Trophoblast cell (in vitro differentiated cells and primary cell): ENCODE measurements at places on chromosomes 16 and 17.

DNA sequence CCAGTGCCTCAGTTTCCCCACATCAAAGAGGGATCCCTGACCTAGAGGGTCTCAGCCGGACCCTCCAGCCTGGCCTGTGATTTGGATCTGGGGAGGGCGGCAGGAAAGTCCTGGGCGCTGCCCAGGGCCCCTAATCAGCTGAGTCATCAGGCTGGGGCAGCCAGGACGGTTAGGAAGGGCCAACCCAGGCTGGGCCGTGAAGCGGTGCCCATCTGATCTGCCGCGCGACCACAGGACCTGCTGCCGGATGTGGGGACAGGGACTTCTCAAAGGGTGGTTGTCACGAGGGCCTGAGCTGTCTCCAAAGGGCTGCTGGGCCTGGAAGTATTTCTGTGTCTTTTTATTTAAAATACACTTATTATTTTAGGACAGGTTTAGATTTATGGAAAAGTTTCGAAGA is 4.4 kb downstream of the TPSAB1 start:
- no peaks in the 10 kb centered on the region for H3K36me3 ChIP-seq
- no peak overlapping the region for H3K27ac ChIP-seq
- no peaks in the 10 kb centered on the region for H3K27me3 ChIP-seq

GRCh38 chr16:14003074-14003570 is 68.0 kb upstream of the MRTFB start:
- no peak overlapping the region for H3K4me3 ChIP-seq
- peak; percentile 68 for DNase-seq
- H3K4me1 ChIP-seq: peaks cover 17% of the 10 kb centered on the region
- H3K27ac ChIP-seq: no peak overlapping the region
- no peaks in the 10 kb centered on the region for H3K27me3 ChIP-seq

DNA sequence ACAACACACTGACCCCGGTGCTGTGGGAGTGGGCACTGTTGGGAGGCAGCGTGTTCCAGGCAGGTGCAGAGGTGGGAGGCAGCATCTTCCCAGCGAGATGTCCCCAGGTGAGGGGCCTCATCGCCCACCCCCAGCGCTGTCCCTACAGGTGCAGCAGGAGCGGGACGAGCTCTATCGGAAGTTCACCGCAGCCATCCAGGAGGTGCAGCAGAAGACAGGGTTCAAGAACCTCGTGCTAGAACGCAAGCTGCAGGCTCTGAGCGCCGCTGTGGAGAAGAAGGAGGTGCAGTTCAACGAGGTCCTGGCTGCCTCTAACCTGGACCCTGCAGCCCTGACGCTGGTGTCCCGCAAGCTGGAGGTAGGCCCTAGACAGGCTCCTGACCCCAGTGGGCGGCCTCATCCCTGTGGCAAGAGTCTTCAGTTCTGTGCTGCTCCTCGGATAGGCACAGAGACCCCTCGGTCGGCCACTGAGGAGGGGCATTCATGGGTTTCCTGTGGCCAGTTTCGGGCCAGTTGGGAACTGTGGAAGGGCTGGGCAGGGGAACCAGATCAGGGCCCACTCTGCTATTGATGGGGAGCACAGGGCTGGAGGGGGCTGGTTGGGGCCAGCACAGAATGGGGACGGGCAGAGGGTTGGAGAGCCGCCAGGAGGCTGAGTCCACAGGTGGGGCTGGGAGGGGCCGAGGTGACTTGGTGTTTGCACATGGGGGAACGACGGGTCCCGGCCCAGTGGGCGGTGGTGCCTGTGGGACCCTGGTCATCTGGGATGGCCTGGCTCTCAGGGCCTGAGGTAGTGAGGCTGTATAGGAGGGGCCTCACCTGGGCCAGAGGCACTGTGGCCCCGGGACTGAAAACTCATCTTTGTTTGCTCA is 21.1 kb upstream of the DBNDD1 start:
- no peaks in the 10 kb centered on the region for H3K27me3 ChIP-seq
- H3K4me3 ChIP-seq: no peak overlapping the region
- peaks cover 18% of the 10 kb centered on the region for H3K36me3 ChIP-seq

DNA sequence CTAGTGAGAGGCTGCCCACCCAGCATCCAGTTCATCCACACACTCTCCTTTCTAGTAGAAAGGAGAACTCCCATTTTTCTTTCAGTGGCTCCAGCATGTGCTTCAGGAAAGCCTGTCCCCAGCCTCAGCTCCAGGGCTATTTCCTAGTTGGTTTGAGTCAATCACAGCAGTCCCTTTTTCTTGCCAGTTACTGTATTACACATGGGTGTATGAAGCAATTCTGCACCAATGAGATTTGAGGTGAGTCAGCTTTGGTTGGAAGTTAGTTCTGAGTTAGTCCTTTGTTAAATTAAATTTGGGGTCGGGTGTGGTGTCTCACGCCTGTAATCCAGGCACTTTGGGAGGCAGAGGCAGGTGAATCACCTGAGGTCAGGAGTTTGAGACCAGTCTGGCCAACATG is 24.8 kb downstream of the RAD51D start:
- H3K4me1 ChIP-seq: peaks cover 1% of the 10 kb centered on the region
- no peak overlapping the region for H3K27ac ChIP-seq
- peak; percentile 12 for DNase-seq
- H3K36me3 ChIP-seq: no peaks in the 10 kb centered on the region

GRCh38 chr16:57815987-57816745 is 13.9 kb upstream of the KIFC3 start:
- H3K27me3 ChIP-seq: no peaks in the 10 kb centered on the region
- DNase-seq: peak; percentile 100
- H3K4me1 ChIP-seq: peaks cover 29% of the 10 kb centered on the region
- H3K27ac ChIP-seq: peak overlapping the region; percentile 95

DNA sequence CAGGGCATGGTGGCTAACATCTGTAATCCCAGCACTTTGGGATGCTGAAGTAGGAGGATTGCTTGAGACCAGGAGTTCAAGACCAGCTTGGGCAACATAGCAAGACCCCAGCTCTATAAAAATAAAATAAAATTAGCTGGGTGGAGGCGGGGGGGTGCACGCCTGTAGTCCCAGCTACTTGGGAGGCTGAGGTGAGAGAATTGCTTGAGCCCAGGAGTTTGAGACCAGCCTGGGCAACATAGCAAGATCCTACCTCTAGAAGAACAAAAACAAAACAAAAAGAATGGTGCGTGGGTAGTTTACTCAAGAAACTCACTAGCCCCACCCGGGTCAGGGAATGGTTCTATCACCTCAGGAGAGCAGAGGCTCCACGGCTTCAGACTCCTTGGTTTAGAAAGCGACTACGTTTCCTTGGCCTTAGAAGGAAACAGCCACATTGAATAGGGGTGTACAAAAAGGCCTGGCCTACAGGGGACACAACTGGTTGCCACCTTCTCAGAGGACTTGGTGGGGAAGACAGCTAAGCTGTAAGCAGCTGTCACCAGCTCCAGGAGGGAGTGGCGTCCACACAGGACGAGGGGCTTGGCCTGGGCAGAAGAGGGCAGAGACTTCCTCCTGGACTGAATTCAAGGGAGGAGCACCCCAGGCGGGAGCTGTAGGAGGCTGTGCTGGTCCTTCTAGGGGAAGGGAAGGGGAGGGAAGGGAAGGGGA is 716 bp downstream of the TK1 start:
- H3K27me3 ChIP-seq: no peaks in the 10 kb centered on the region
- no peak overlapping the region for H3K27ac ChIP-seq
- DNase-seq: no peak
- H3K4me1 ChIP-seq: peaks cover 12% of the 10 kb centered on the region

GRCh38 chr16:67415872-67416793 is at the start of gene ZDHHC1:
Gene ZDHHC1 (minus strand): TSS chr16:67416477. CDS start chr16:67407775, 8,702 bp downstream.
- peak within 1 kb of the TSS; percentile 69 for H3K4me3 ChIP-seq
- no peaks in the 10 kb centered on the region for H3K27me3 ChIP-seq
- peaks cover 12% of the 10 kb centered on the region for H3K4me1 ChIP-seq
- no peak for DNase-seq
- H3K36me3 ChIP-seq: no peaks in the 10 kb centered on the region

DNA sequence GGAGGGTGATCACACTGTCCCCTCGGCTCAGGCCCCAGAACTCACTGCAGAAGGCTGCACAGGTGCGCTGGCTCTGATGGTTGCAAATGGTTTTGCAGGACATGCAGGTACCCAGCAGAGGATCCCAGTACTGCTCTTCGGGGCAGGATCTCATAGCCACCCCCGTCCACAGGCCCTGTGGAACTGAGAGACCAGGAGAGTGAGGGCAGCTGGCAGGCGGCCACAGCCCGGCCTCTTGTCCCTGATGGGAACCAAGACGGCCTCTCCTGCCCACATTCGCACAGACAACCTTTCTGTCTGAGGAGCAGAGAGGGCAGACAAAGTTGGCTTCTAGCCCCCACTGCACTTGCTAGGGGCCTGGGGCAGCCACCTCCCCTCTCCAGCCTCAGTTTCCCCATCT is 19.5 kb downstream of the TNFRSF13B start:
- H3K36me3 ChIP-seq: no peaks in the 10 kb centered on the region
- H3K27me3 ChIP-seq: no peaks in the 10 kb centered on the region
- H3K27ac ChIP-seq: no peak overlapping the region
- DNase-seq: no peak
- H3K4me1 ChIP-seq: no peaks in the 10 kb centered on the region

DNA sequence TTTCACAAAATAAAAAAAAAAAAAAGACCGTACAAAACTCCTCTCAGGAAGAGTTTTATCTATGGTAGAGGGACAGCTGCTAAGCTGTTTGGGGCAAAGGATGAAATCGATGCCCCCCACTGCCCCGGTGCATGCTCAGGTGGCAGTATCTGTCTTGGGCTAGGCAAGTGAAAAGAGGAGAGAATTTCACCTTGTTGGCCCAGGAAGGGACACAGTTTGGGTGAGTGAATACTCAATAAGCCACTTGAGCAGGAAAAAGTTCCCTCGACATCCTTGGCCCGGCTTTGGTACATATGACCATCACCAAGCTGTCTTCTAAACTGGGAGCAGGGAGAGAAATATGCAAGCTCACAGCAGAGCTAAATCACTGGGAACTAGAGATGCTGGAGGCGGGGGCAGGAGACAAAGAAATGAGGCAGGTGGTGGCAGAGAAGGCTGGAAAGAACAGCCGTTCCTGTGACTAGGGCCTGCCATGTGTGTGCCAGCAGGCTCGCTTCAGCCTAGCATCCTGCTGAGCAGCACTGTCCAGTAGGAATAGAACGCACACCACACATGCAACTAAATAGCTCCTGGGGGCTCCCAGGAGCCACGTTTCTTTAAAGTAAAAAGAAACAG is 8.2 kb upstream of the EIF1 start:
- H3K4me3 ChIP-seq: no peak overlapping the region
- H3K27me3 ChIP-seq: no peaks in the 10 kb centered on the region
- H3K36me3 ChIP-seq: no peaks in the 10 kb centered on the region
- DNase-seq: no peak
- H3K4me1 ChIP-seq: no peaks in the 10 kb centered on the region

- no peaks in the 10 kb centered on the region for H3K36me3 ChIP-seq
- no peak overlapping the region for H3K4me3 ChIP-seq
- no peak for DNase-seq
- no peak overlapping the region for H3K27ac ChIP-seq
These were observed 19.6 kb downstream of the CBFA2T3 start for GRCh38 chr16:88957433-88957767.

DNA sequence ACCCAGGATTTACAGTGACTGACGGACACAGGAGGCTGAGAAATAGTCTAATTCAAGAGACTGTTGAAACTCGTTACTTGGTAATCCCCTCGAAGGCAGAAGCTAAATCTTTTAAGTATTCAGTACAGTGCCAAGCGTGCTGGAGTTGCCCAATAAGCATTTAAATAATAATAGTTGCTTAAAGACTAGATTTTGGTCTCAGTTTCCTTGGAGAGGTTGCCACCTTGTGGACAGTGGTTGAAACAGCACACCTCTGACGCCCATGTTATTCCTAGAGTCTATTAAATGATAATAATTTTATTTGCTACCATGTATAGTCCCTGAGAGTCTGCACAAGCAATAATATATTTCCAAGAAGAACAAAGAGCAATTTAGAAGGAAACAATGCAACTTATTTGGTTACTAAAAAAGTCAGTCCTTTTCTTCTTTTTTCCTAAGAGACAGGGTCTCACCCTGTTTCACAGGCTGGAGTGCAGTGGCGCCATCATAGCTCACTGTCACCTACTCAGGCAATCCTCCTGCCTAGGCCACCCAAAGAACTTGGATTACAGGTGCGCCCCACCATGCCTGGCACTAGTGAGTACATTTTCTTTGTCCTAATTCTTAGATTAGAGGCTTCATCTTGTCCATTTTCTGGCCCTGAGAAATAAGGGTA is 138.0 kb upstream of the NUDT7 start:
- H3K36me3 ChIP-seq: no peaks in the 10 kb centered on the region
- DNase-seq: peak; percentile 52
- no peaks in the 10 kb centered on the region for H3K27me3 ChIP-seq
- peaks cover 13% of the 10 kb centered on the region for H3K4me1 ChIP-seq
- H3K4me3 ChIP-seq: no peak overlapping the region
- H3K27ac ChIP-seq: no peak overlapping the region

DNA sequence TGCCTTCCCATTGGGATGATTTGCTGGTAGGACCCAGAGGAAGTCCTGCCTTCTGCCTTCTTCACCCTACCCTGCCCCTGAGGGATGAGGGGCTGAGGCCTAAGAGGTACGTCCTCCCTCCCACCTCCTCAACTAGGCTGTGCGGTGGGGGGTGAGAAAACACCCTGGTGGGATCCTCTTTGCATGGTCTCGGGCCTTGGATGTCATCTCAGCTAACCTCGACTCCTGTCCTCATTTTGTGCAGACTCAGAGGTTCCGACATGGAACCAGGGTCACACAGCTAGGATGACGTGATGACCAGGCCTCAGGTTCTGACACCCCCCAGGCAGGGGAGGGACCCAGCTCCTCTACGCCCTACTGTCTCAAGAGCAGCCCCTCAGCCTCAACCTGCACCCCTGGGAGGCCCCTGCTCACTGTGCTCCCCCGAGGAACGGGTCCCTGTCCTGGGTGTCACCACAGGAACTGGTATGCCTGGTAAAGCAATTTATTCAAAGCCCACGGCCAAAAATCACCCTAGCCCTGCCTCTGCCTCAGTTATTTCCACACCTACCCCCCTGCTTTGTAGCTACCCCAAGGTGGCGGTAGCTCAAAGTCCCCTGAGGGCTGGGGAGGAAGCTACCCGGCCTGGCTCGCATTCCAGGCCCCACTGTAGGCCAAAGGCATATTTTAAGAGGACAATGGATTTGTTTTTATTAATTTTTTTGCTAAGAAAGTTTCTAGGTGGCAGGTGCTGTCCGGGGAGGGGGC is 17.5 kb downstream of the UNC13D start:
- H3K36me3 ChIP-seq: peaks cover 40% of the 10 kb centered on the region
- no peak for DNase-seq
- peaks cover 8% of the 10 kb centered on the region for H3K4me1 ChIP-seq
- H3K27me3 ChIP-seq: no peaks in the 10 kb centered on the region
- H3K4me3 ChIP-seq: no peak overlapping the region

GRCh38 chr16:16025214-16025968 is 76.0 kb downstream of the ABCC1 start:
- peaks cover 17% of the 10 kb centered on the region for H3K4me1 ChIP-seq
- peaks cover 4% of the 10 kb centered on the region for H3K36me3 ChIP-seq
- no peaks in the 10 kb centered on the region for H3K27me3 ChIP-seq
- H3K4me3 ChIP-seq: peak overlapping the region; percentile 12
- H3K27ac ChIP-seq: no peak overlapping the region
- no peak for DNase-seq

- H3K36me3 ChIP-seq: no peaks in the 10 kb centered on the region
- DNase-seq: no peak
- H3K27me3 ChIP-seq: no peaks in the 10 kb centered on the region
- no peak overlapping the region for H3K4me3 ChIP-seq
- H3K4me1 ChIP-seq: no peaks in the 10 kb centered on the region
- no peak overlapping the region for H3K27ac ChIP-seq
These were observed 20.9 kb upstream of the MPO start for GRCh38 chr17:58301504-58302150.
